Karpas-422 (cell line): ENCODE measurements at places on chromosomes 5 and 9. TPM values are rescaled to one million over a fixed set of nuclear protein-coding genes. Genes with fewer than 3 reads are reported as not detected.

DNA sequence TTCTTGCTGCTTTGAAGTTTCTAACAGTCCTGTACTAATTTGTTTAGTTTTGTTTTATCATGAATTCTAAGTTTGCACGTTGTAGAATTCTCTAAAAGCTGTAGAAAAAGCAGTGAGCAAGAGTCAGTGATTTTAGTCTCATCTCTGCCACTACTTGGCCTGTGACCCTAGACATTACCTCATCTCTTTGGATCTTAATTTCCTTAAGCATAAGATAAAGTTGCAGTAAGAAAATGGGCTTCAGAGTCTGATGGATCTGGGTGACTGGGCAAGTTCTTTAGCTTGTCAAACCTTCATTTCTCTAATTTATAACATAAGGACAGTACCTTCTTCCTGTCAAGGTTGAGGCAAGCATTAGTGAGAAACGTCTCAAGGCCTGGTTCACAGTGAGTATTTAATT is 247.9 kb downstream of the DMRT2 start:
- no peak for DNase-seq

DNA sequence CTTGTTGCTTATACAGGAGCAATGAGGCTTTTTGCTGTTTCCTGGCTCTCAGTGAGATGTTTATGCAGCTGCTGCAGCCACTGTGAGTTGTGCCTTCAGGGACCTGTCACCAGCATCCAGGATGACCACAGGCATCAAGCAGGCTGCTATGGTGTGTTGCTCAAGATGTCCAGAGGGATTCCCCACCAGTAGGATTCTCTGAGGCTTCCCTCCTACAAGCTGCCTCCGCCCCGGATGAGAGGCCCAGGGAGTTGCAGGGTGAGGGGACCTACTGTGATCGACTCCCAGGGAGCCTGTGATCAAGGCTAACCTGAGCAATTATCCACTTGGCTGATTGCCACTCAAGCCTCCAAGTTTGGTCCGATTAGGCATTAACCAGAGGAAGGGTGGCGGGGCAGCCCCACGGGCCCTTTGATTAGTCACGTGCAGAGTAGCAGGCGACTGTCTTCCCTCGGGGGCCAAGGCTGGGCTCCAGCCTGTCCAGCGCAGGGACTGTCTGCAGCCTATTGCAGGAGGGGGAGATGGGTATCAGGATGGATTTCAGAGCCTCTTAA is 1.8 kb upstream of the FAT2 start:
- DNase-seq, result no peak

DNA sequence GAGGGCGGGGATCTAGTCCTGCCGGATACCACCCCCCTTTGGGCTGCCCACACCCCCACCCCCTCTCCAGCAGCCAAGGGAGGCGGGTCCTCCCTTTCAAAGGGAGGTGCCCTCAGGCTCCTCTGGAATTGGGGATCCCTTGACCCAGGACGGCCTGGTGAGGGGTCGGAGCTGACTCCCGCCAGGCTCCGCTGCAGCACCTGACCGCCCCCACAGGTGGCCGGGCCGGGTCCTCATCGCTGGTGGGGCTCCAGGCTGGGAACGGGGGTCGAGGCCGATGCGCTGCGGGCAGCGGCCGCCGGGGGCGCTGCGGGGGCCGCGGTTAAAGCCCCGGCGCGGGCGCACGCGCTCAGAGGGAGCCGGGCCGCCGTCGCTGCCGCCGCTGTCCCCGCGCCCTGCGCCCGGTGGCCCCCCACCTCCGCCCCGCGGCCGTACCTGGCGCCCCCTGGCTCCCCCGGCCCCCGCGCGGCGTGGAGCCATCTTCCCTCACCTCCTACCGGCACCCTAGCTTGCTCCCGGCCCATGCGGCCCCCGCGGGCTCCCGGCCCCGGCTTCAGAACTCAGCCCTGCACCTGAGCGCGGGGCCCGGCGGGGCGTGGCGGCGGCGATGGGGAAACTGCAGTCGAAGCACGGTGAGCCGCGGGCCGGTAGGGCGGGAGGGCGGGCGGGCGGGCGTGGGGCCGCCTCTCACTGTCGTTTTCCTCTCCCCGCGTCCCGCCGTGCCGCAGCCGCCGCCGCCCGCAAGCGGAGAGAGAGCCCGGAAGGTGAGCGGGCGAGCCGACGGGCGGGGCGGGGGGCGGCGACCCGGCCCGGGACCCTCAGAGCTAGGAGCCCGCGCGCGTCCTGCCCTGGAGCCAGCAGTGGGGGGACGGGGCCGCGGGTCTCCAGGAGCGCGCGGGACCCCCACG is at the start of gene NKD2:
Gene NKD2, plus strand, starts transcription at position 352 of the 908 bp plus-strand sequence. Its CDS starts 256 bp downstream, at position 608.
- DNase-seq, result no peak

- no peak for DNase-seq
Measured at GRCh38 chr9:126049088-126049487, 277.5 kb upstream of the MVB12B start.

- no peak for DNase-seq
Measured at GRCh38 chr9:136854113-136854841, 2.1 kb downstream of the MAMDC4 start.

- DNase-seq, result no peak
Measured at GRCh38 chr5:114055318-114056184, 306.3 kb upstream of the KCNN2 start.

DNA sequence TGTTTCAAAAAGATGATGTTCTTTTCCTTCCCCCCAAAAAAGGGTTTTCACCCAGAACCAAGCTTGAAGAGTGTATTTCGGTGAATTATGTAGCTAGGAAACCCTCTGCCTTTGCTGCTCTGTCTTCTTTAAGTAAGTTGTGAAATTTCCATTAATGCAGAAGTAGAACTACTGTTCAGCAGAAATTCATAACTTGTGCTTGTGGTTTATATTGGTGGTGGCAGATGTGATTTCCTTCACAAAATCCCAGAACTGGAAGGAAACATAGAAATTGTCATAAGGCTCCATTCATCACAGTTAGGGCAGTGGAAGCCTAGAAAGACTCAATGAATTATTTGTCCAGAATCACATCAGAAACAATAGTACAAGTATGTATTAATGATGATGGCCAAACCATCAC is 42.1 kb upstream of the DAB2 start:
- DNase-seq, result no peak

GRCh38 chr9:124320062-124320973 is 62.6 kb downstream of the NEK6 start:
- peak; percentile 77 for DNase-seq

GRCh38 chr9:125255781-125256391 is 5.7 kb upstream of the GAPVD1 start:
- DNase-seq, result peak; percentile 65

DNA sequence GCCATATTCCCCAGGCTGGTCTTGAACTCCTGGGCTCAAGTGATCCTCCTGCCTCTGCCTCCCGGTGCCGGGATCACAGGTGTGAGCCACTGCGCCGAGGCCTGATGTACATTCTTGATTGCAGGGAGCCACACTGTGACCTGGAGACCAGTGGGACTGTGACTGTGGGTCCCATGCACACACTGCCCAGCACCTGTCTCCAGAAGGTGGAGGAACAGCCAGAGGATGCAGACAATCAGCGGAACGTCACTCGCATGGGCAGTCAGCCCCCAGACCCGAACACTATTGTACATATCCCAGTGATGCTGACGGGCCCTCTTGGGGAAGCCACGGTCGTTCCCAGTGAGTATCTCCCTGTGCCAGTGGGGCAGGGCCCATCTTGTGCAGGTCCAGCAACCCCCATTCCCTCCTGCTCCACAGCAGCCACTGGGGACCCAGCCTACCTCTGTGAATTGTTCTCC is 147.3 kb downstream of the CACNA1B start:
- DNase-seq, result no peak

Gene PTRH1
- total RNA-seq, result 10.6 and 24.9 TPM in 2 replicates

Gene POLR3G
- 32.9 and 62.5 TPM in 2 replicates for total RNA-seq

Gene SGCD
- not detected in 2 replicates for total RNA-seq

Gene RNF145
- 68.7 and 113 TPM in 2 replicates for total RNA-seq

Gene ASTN2
- 5.3 TPM in 2 replicates for total RNA-seq
